SJCRH30 (cell line): ENCODE measurements at places on chromosomes 7 and 10. TPM values are rescaled to one million over a fixed set of nuclear protein-coding genes. Genes with fewer than 3 reads are reported as not detected.
A peak's percentile ranks its signal among the peaks of the same experiment; 100 is the strongest.

OR2A42 gene
- not detected in 2 replicates for total RNA-seq

EMX2 gene
- 2.5 and 2.6 TPM in 2 replicates for total RNA-seq

VAX1 gene
- not detected in 2 replicates for total RNA-seq

DNA sequence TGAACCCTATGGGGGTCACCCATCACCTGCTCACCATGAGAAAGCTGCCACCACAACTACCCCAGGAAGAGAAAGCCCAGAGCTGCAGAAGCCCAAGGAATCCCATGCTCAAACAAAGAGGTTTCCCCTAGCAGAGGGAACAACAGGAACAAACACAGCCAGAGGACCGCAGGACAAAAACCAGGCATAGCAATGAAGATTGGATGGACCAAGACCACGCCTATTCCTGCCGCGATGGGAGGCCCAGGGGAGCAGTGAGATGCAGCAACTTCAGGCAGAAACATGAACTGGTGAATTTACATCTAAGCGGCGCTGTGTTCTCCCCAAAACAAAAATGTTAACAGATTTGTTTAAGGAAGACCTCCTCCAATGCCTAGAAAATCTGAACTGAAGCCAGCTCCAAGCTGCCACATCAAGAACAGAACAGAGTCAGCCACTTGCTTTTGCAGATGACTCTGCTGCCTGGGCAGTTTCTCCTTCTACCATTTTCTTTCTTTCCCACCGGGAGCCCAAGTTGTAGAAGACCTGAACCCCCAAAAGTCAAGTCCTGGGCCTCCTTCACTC, 134.2 kb upstream of the NEBL start:
- H3K36me3 ChIP-seq = no peaks in the 10 kb centered on the region
- no peak for DNase-seq
- H3K27me3 ChIP-seq = no peaks in the 10 kb centered on the region
- no peaks in the 10 kb centered on the region for H3K4me1 ChIP-seq
- no peak overlapping the region for H3K4me3 ChIP-seq

DNA sequence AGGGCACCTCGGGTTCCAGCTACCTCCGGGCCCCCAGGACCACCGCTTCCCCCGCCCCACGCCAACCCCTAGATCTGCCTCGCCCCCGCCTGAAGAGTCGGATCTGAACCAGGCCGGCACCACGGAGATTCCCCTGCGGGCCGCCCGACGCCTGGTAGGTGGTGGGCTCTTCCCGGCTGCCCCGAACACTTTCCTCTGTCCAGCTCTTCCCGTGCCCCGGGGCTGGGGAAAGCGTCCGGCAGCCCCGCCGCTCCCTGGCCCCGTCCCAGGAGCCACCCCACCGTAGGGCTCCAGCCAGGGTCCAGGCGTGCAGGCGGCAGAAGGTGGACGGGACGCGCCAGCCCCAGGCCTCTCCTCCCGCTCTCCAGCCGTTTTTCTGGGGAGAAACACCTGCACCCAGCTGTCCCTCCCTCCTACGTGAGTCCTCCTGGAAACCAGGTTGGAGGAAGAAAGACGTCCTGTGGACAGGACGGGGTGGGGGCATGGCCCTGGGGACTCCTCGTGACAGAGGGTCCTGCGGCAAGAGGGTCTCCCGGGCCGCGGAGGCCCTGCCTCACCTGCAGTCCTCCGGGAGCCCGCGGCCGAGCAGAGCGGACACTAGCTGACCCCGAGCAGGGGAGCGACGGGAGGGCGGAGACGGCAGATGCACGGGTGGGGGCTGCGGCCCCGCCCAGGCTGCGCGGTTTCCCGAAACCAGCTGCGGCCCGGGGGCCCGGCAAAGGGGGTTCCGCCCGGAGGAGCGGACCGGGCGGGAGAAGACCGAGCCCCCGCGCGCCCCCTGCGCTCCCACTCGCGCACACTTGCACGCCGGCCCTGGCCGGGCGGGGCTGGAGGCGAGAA, at the start of gene TMEM176B:
TSS of gene TMEM176B (minus strand) at position 624 of the 840 bp plus-strand sequence. CDS start 3,795 bp downstream, outside the sequence.
- no peak within 1 kb of the TSS for H3K4me3 ChIP-seq
- DNase-seq = no peak
- H3K36me3 ChIP-seq = no peaks in the 10 kb centered on the region
- H3K4me1 ChIP-seq = no peaks in the 10 kb centered on the region
- no peak within 1 kb of the TSS for H3K27ac ChIP-seq

DNA sequence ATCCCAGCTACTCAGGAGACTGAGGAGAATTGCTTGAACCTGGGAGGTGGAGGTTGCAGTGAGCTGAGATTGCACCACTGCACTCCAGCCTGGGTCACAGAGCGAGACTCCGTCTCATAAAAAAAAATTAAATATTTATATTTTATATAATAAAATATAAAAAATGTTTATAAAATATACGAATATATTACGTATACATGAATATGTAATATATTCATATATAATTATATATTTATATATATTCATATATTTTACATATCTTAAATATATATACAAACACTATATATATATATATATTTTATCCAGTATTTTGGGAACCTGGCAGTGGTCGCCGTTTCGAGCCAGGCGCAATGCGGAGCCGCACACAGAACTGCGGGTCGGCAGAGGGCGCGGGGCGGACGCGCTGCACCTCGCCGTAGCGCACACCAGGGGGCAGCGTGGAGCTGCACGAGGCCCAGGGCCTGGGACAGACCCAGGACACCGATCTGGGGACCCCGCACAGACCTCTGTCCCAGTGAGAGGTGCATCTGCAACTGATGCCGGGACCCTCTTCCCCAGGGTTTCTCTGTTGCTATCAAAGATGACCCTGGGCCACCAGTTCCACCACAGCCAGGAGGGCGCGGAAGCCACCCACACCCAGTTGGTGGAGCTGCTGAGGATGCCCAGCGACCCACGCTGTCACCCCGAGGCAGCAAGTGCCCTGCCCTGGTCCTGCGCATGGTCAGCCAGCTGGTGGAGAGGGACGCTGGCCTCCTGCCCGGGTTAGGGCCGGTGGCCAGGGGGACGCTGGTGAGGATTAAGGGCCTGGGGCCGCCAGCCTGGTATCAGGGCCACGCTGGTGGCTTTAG, 22.7 kb downstream of the AP5Z1 start:
- H3K36me3 ChIP-seq = no peaks in the 10 kb centered on the region
- no peaks in the 10 kb centered on the region for H3K27me3 ChIP-seq
- no peaks in the 10 kb centered on the region for H3K4me1 ChIP-seq
- no peak overlapping the region for H3K27ac ChIP-seq
- no peak overlapping the region for H3K4me3 ChIP-seq

DNA sequence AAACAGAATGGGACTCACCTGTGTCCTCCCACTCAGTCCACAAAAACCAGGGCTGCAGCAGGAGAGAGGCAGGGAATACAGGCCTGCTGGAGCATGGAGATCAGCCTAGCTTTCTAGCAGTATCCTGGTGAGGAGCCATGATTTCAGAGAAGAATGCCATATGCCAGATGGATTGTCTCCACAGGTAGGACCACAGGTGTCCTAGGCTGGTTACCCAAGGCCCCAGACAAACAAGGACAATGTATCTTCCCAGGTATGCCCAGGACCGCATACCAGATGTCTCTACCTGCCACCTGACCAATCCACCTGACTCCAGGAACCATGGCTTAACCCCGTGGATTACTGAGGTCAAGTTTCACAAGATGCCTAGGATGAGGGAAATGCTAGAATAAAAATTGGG, 295.4 kb upstream of the NPSR1 start:
- H3K27ac ChIP-seq = no peak overlapping the region
- H3K4me3 ChIP-seq = no peak overlapping the region
- no peaks in the 10 kb centered on the region for H3K4me1 ChIP-seq
- no peaks in the 10 kb centered on the region for H3K27me3 ChIP-seq
- DNase-seq = no peak
- H3K36me3 ChIP-seq = no peaks in the 10 kb centered on the region

- H3K36me3 ChIP-seq = no peaks in the 10 kb centered on the region
- peak overlapping the region; percentile 62 for H3K4me3 ChIP-seq
- H3K4me1 ChIP-seq = peaks cover 27% of the 10 kb centered on the region
These were observed 1.7 kb upstream of the KCNH2 start for GRCh38 chr7:150979713-150980390.

GRCh38 chr7:83178796-83179195, 16.1 kb upstream of the PCLO start:
- no peaks in the 10 kb centered on the region for H3K36me3 ChIP-seq
- H3K27me3 ChIP-seq = no peaks in the 10 kb centered on the region
- DNase-seq = no peak
- no peaks in the 10 kb centered on the region for H3K4me1 ChIP-seq
- H3K27ac ChIP-seq = no peak overlapping the region
- H3K4me3 ChIP-seq = no peak overlapping the region

- H3K36me3 ChIP-seq = no peaks in the 10 kb centered on the region
- H3K27ac ChIP-seq = no peak overlapping the region
- no peak for DNase-seq
- no peaks in the 10 kb centered on the region for H3K27me3 ChIP-seq
- no peak overlapping the region for H3K4me3 ChIP-seq
- H3K4me1 ChIP-seq = no peaks in the 10 kb centered on the region
These were observed 107.8 kb downstream of the TBXAS1 start for GRCh38 chr7:139936760-139937310.

- no peak overlapping the region for H3K27ac ChIP-seq
- no peak overlapping the region for H3K4me3 ChIP-seq
- no peak for DNase-seq
- no peaks in the 10 kb centered on the region for H3K36me3 ChIP-seq
- H3K4me1 ChIP-seq = no peaks in the 10 kb centered on the region
These were observed 481.4 kb downstream of the TYW1 start for GRCh38 chr7:67478066-67478465.

CFAP43 gene
- not detected in 2 replicates for total RNA-seq

DNA sequence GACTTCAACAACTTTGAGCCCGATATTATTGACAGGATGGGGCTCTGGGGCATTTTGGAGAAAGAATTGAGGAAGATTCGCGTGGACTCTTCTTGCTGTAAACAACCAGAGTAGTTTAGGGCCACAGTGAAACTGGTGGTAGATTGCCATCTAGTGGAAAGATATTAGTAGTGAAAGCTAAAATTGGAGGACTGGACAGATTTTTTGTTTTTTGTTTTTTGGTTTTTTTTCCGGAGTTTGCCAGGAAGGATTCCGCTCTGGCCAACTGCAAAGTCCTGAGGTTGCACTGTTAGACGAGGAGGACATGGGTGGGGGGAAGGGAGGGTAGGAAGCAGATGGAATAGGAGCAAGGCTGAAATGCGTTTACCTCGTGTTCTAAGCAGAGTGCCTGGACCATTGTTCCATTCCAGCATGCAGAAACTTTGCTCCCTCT, 11.7 kb downstream of the NOBOX start:
- H3K36me3 ChIP-seq = no peaks in the 10 kb centered on the region
- peak; percentile 56 for DNase-seq
- H3K27ac ChIP-seq = no peak overlapping the region

SPDYE11 gene
- total RNA-seq = not detected in 2 replicates

GRCh38 chr10:86967481-86967941, 771 bp upstream of the ADIRF start:
- no peak overlapping the region for H3K27ac ChIP-seq
- peaks cover 18% of the 10 kb centered on the region for H3K4me1 ChIP-seq
- no peaks in the 10 kb centered on the region for H3K27me3 ChIP-seq
- DNase-seq = no peak
- H3K4me3 ChIP-seq = no peak overlapping the region

DNA sequence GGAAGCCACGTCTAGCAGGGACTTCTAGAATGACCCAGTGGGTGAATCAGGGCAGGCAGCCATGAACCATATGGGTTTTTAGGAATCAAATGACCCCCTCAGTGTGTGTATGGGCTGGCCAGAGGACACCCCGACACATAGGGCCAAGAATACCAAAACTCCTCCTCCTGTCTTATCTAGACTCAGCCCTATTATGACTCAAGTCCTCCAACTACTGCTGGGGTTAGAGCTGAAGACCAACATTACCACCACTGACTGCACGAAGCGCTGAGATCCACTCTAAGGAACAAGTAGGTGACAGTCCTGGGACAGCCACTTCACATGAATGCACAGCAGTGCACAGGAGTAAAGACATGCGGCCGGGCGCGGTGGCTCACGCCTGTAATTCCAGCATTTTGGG, 11.5 kb upstream of the SVOPL start:
- DNase-seq = no peak
- H3K27me3 ChIP-seq = no peaks in the 10 kb centered on the region
- H3K36me3 ChIP-seq = no peaks in the 10 kb centered on the region
- H3K4me1 ChIP-seq = no peaks in the 10 kb centered on the region

GRCh38 chr10:103627111-103627892, 133.8 kb downstream of the NEURL1 start:
- no peak overlapping the region for H3K27ac ChIP-seq
- H3K36me3 ChIP-seq = no peaks in the 10 kb centered on the region
- H3K27me3 ChIP-seq = no peaks in the 10 kb centered on the region
- no peak for DNase-seq
- H3K4me3 ChIP-seq = no peak overlapping the region
- peaks cover 3% of the 10 kb centered on the region; the same call in 1 of the 2 replicates for H3K4me1 ChIP-seq

CFTR gene
- total RNA-seq = not detected in 2 replicates

DNA sequence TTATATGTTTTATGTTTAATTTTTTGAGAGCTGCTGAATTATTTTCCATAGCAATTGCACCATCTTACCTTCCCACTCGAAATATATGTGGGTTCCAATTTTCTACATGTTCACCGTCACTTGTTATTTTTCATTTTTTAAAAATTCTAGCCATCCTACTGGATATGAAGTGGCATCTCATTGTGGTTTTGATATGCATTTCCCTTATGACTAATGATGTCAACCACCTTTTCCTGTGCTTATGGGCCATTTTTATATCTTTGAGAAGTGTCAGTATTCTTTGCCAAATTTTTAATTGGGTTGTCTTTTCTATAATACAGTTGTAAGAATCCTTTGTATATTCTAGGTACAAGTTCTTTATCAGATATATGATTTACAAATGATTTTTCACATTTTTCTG, 27.8 kb downstream of the NHLRC2 start:
- peaks cover 29% of the 10 kb centered on the region for H3K36me3 ChIP-seq
- no peak overlapping the region for H3K4me3 ChIP-seq
- no peaks in the 10 kb centered on the region for H3K27me3 ChIP-seq
- DNase-seq = no peak
- H3K27ac ChIP-seq = no peak overlapping the region
- no peaks in the 10 kb centered on the region for H3K4me1 ChIP-seq

AKR1C2 gene
- total RNA-seq = 3.0 and 3.1 TPM in 2 replicates

SHH gene
- total RNA-seq = not detected in 2 replicates

DNA sequence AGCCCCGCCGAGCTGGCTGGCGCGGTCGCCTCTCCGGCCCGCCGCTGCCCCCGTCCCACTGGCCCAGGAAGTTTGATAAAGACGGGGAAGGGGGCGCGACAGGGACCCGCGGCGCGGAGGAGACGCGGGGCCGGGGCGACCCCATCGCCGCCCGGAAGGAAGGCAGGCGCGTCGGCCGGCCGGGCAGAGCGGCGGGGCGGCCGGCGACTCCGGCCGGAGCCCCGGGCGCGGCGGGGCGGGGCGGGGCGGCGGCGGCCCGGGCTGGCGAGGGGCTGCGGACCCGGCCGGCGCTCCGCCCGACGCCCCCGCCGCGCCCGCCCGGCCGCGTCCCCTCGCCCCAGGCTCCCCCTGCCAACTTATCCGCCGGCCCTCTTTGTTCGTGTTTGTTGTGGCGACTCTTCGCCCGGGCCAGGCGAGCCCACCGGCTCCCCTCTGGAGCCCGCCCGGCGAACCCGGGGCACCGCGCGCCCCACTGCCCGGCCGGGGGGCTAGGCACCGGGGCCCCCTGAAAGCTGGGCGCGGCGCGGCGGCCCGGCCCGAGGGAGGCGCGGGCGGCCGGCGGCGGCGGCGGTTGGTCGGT, 571 bp downstream of the KDM7A start:
- H3K27me3 ChIP-seq = no peaks in the 10 kb centered on the region
- H3K27ac ChIP-seq = no peak overlapping the region
- no peaks in the 10 kb centered on the region for H3K4me1 ChIP-seq
- peak overlapping the region; percentile 69 for H3K4me3 ChIP-seq
- peak; percentile 15 for DNase-seq

GRCh38 chr10:8183241-8183704, 128.8 kb downstream of the GATA3 start:
- no peaks in the 10 kb centered on the region for H3K4me1 ChIP-seq
- H3K27ac ChIP-seq = no peak overlapping the region
- H3K27me3 ChIP-seq = no peaks in the 10 kb centered on the region
- no peaks in the 10 kb centered on the region for H3K36me3 ChIP-seq
- no peak for DNase-seq

POM121C gene
- total RNA-seq = 15.4 and 18.5 TPM in 2 replicates
